ENCODE measurements at places on chromosomes 13 and 19. TPM values are rescaled to one million over a fixed set of nuclear protein-coding genes. Genes with fewer than 3 reads are reported as not detected.
A peak's percentile ranks its signal among the peaks of the same experiment; 100 is the strongest.

DNA sequence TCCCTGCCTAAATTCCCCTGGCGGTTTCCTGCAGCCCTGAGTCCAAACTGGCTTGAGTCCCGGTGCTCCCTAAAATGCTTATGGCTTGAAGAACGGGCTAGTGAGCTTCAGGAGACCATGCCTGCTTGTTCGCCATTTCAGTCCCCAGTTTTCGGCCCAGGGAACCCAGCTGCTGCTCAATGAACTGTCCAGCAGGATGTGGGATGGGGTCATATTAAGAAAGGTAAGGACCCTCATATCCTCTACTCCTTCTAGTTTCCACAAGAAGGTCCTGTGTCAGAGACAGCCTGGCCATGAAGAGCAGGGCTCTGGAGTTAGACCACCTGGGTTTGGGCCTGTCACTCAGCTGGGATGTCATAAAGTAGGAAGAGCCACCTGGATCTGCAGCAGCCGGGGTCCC lies 17.0 kb upstream of the SPC24 start:
- no peak for DNase-seq

- peak; percentile 81 for DNase-seq
Measured at GRCh38 chr19:44891016-44891882, at the start of gene TOMM40. Gene TOMM40 (plus strand): TSS chr19:44891254. CDS start chr19:44891416, 162 bp downstream.

DNA sequence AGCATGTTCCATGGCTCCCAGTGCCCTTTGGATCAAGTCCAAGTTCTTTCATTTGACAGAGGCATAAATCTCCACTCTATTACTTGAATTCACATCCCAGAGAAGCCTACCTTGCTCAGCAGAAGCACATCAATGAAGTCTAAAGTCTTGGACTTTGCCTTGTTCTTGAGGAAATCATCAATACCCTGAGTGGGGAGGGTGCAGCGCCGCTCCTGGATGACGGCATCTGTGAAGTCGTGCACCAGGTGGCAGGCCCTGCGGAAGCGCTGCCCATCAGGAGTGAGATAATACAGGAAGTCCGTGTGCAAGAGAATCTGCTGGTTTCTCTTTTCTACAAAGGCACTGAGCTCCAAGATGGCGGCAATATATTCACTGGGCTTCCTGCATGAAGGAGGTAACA lies 10.6 kb downstream of the CYP4F11 start:
- no peak for DNase-seq

DNA sequence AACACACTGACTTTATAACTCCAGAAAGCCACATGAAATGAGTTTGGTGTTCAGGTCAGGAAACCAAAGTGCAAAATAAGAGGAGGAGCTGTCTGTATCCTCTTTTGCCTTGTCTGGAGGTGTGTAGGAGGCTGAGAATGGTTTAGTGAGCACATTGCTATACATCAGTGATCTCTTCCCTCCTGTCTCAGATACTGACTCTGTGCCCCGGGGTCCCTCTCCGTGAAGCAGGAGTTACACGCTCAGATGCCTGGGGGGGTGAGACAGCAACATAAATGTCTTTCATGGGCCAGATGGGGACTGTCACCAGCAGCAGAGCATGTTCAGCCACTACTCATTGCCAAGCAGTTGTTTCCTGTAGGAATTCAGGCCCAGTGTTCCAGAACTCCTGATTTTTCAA lies 285.4 kb downstream of the ATP8A2 start:
- no peak for DNase-seq

- DNase-seq, result no peak
Measured at GRCh38 chr19:29660835-29661234, 4.4 kb upstream of the PLEKHF1 start.

DNA sequence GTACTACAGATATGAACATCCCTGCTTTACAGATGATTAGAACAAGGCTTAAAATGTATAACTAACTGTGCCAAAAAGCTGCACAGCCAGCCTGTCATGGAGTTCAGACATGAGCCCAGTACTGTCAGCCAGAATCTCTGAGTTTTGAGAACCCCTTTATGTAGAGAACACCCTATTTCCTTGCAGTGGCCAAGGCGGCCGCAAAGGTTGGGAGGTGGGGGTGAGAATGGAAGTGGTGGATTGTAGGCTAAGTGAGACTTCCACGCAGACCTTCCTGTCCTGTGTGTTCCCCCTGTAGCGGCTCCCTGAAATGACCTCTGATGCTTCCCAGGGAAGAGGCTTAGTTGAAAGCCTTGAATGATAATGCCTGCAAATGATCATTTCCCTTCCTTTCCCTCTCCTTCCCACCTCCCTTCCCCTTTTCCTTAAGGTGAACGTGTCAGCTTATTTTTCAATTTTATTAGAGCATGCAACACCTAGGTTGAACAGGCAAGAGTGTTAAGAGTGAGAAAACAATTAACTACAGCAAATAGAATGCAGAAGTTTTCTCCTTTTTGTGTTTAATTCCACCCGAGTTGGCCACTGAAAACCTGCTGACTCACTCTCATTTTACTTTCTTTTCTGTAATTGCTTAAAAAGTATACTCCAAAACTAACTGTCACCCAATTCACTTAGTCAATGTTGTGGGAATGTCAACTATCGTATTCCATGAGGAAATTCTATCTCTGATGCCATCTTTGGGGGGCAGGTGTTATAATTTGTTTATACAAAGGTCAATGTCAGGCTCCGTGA lies 167.0 kb upstream of the EDNRB start:
- peak; percentile 29 for DNase-seq

DNA sequence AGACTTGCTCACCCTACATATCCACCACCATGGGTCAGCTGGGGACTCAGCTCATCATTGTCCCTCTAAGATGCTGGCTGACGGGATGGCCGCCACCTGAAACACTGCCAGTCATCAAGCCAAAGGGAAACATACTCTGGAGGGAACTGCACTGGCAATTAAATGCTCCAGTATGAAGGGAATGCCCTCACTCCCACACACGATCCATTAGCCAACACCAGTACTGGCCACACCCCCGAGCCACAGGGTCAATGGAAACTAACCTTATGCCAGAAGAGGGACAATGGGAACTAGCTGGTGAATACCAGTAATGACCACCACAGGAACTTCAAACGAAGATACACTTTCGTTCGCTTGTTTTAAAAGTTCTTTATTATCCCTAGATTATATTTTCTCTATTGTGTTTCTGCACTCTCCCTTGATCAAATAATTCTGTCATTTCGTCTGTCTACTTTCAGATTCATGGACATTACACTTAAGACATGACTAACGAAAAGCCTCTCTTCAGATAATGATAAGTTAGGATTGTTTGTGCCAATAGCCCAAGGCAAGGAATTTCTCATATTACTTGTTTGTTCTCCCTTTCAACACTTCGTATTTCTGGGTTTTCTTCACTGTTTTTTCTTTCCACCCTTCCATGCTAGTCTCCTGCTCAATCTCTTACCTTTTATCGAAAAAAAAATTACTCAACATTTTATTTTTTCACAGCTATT lies 1.7 kb upstream of the ZNF507 start:
- no peak for DNase-seq

GRCh38 chr13:33828431-33829129 lies 10.6 kb downstream of the RFC3 start:
- no peak for DNase-seq

- no peak for DNase-seq
Measured at GRCh38 chr13:53327680-53328315, 299.2 kb downstream of the OLFM4 start.

DNA sequence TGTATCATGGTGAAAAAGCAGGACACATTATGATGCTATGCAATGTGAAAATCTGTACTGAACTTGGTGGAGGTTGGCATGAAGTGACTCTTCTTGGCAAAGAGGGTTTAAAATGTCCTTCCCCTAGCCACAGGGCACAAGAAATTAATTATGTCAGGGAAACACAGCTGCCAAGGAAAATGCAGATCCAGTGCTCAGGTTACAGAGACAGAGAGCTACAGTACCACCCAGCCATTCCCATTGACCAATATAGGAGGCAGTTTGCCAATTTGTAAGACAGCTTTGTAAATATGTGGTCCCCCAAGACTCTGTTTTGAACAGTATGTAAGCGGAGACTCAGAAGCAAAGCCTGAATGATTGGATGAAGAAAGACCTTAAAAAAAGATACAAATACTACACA lies 69.4 kb upstream of the KLF12 start:
- DNase-seq, result no peak

Gene KCTD15
- polyA plus RNA-seq, result 5.8 TPM

Gene WDR88
- polyA plus RNA-seq, result not detected

Gene ZNF714
- polyA plus RNA-seq, result 37.3 TPM
